Stimulated activated CD4-positive, alpha-beta T cell treated with anti-CD3 and anti-CD28 coated beads, Interleukin-12 subunit alpha, Interleukin-12 subunit beta, amount 100 ng/mL, for 48 hours (primary cell): ENCODE measurements at places on chromosomes 7 and 10.

- no peak for DNase-seq
These were observed 607 bp upstream of the GRB10 start for GRCh38 chr7:50783303-50783702.

DNA sequence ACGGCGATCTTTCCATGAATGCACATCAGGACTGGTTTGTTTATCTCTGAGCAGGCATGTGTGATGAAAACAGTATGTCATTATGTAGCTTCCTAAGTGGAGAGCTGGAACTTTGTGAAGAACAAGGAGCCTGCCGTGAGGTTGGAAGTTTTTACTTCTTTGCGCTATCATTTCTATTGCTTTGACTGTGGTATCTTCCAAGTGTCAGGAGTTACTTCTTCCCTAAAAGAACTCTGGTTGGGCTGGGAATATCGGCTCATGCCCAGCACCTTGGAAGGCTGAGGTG, 167.4 kb upstream of the AHR start:
- DNase-seq, result no peak

- no peak for DNase-seq
These were observed 609 bp downstream of the DOCK4 start for GRCh38 chr7:112205343-112206237.

- DNase-seq, result no peak
These were observed 199.2 kb downstream of the TFEC start for GRCh38 chr7:115831371-115831770.

DNA sequence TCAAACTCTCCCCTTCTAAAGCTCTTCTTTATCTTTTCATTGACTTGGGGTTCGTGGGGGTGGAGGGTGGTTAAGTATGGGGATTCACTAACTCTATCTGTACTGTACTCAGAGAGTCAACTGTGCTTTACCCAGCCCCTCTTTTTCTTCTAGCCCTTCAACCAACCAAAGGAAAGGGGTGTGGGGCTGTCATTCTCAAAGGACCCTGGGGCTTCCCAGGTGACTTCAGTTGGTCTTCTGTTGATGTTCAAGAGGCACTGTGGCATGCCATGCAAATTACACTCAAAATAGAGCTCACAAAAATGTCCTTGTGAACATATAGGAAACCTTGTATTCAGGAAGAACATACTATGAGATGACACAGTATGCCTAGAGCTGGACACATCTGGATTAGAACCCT, 16.9 kb upstream of the RHOBTB1 start:
- no peak for DNase-seq

DNA sequence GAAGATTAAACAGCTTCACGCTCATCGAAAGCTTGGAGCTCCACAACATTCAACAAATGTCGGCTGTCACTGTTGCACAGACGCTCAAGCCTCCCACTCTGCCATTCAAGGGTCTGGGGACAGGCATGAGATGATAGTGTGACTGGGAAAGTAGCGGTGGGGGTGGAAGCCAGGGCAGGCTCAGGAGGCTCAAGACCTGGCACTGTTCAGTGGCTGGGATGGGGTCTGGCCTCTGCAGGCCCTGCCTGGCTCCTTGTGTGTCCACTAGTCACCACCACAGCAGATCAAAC, 13.5 kb upstream of the GTPBP4 start:
- DNase-seq, result no peak

DNA sequence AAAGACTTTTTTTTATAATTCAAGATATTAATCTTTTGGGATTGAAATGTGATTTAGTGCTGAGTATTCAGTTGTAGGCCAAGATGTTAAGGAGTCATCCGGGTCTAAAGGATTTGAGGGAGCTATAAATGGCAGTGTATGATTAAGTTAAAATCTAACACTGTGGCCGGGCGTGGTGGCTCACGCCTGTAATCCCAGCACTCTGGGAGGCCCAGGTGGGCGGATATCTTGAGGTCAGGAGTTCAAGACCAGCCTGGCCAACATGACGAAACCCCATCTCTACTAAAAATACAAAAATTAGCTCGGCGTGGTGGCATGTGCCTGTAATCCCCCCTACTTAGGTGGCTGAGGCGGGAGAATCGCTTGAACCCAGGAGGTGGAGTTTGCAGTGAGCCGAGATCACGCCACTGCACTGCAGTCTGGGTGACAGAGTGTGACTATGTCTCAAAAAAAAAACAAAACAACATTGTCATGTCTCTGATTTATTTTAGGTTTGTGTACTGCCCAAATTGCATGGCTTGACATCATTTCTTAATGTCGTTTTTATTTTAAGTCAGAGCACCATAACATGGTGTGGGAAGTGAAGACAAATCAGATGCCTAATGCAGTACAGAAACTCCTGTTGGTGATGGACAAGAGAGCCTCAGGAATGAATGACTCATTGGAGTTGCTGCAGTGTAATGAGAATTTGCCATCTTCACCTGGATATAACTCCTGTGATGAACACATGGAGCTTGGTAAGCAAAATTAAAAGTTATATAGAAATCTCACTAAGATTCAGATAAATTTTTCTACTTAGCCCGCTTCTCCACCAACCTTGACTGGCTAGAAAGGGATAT, 10.7 kb downstream of the HBP1 start:
- DNase-seq, result no peak

DNA sequence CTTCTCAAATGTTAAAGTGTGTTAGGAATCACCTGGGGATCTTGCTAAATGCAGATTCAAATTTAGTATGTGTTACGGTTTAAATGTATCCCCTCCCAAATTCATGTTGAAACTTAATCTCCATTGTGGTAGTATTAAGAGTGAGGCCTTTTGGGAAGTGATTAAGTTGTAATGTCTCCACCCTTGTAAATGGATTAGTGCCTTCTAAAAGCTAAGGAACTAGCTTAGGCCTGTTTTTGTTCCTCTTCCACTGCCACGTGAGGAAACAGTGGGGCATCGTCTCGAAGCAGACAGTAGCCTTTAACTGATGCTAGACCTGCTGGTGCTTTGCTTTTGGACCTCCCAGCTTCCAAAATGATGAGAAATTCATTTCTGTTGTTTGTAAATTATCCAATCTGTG, 52.3 kb upstream of the SEMA3D start:
- no peak for DNase-seq

GRCh38 chr10:67665491-67665890, 30.5 kb downstream of the CTNNA3 start:
- no peak for DNase-seq

- no peak for DNase-seq
These were observed 29.6 kb upstream of the ZRANB1 start for GRCh38 chr10:124912101-124912886.

GRCh38 chr7:116732788-116733694, 61.0 kb downstream of the MET start:
- no peak for DNase-seq

GRCh38 chr10:106705681-106706100, 458.8 kb downstream of the SORCS1 start:
- peak; percentile 2 for DNase-seq

DNA sequence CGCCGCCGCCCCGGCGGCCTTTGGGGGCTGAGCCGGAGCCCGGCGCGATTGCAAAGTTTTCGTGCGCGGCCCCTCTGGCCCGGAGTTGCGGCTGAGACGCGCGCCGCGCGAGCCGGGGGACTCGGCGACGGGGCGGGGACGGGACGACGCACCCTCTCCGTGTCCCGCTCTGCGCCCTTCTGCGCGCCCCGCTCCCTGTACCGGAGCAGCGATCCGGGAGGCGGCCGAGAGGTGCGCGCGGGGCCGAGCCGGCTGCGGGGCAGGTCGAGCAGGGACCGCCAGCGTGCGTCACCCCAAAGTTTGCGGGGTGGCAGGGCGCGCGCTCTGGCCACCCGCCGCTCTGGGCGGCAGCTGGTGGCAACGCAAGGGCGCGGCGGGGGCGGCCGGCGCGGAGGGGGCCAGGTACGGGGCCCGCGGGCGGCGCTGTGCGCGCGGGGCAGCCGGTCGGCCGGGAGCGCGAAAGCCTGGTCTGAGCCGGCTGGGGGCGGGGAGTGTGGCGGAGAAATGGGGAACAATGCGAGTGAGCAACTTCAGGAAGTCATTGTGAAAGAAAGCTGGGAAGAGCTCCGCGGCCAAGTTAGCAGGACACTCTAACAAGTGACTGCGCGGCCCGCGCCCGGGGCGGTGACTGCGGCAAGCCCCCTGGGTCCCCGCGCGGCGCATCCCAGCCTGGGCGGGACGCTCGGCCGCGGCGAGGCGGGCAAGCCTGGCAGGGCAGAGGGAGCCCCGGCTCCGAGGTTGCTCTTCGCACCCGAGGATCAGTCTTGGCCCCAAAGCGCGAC, at the start of gene IKZF1:
TSS of gene IKZF1 (plus strand) at position 588 of the 782 bp plus-strand sequence. CDS start 14,346 bp downstream, outside the sequence.
- DNase-seq, result peak; percentile 68

DNA sequence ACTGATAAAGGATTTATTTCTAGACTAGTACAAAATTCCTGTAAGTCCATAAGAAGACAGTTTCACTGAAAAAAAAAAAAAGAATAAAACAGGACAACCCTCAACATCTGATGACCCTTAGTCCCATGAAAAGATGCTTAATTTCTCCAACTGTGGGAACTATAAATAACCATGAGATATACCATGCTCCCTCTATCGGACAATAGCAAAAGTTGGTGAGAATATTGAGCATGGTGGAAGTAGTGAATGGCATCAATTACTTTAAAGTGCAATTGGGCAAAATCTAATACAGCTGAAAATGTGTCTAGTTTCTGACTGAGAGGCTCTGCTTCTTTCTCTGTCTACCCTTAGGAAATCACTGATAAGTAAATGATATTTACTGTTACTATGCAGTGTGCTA, 348.8 kb downstream of the SUGCT start:
- no peak for DNase-seq

GRCh38 chr7:15985587-15986384, 299.3 kb upstream of the MEOX2 start:
- DNase-seq, result no peak

- DNase-seq, result no peak
These were observed 25.1 kb downstream of the ZMIZ1 start for GRCh38 chr10:79093658-79094411.

DNA sequence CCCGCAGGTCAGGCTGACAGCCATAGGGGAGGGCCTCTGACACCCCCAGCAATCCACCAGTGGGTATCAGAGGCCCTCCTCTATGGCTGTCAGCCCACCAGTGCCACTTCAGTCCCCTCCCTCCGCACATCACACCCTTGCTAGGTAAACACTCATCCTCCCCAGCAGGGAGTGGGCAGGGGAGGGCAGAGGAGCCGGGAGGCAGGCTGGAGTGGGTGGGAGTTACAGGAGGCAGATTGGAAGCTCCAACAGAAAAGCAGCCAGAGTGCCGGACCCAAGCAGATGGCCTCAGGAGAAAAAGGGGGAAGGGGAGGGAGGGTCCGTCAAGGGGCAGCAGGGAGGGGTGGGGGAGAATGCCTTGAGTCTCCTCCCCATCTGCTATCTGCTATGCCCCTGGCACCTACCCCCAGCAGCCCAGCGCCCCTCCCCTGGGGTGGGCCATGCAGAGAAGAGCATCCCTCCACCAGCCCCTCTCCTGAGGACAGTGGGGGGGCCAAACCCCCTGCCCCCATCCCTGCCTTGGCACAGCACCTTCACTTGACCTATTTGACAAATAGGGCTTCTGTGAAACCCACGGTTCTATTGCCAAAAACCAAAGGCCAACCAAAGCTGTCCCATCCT, 2.4 kb downstream of the RASGEF1A start:
- DNase-seq, result no peak

DNA sequence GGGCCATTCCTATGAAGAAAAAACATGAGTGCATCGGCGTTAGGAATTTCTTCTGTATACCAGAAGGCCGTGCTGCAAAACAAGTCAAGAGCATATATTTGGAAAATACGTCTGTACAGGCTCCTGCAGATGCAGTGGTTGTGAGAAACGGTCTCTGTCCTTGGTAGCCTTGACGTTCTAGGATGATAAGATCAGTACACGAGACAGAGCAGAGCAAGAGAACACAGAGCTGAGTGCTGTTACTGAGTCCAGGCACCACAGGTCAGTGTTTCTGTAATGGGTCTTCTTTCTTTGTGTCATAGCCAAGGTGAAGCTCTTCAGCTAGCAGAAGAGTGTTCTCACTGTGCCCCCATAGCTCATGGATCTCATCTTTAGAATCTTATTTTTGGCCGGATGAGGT, 62.8 kb downstream of the WDR37 start:
- no peak for DNase-seq

DNA sequence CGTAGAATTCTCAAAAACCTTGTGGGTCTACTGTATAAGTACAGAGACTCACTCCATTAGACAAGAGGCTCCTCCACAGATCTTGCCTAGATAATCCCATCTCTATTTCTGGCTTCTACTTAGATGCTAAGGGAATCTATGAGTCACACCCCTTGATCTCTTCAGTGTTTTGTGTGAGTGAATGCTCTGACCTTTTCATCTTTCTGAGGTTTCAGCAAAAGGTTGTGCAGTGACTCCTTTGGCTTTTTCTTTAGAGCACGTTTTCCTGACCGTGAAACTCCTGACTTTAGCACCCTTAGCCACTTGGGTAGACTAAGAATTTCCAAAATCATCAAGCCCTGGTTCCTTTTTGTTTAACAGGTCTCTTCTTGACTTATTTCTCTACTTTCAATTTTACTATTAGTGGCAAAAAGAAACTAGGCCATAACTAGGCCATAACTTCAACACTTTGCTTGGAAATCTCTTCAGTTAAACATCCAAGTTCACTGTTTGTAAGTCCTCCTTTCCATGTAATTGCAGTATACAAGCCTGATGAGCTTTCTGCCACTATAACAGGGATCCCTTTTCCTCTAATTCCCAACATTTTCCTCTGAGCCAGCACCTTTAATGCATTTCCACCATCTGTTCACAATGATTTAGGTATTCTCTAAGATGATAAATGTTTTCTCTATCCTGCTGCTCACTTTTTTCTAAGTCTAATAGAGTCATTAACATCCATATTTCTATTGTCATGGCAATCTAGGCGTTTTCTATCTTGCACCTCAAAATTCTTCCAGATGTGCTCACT, 19.4 kb downstream of the COPG2 start:
- no peak for DNase-seq

DNA sequence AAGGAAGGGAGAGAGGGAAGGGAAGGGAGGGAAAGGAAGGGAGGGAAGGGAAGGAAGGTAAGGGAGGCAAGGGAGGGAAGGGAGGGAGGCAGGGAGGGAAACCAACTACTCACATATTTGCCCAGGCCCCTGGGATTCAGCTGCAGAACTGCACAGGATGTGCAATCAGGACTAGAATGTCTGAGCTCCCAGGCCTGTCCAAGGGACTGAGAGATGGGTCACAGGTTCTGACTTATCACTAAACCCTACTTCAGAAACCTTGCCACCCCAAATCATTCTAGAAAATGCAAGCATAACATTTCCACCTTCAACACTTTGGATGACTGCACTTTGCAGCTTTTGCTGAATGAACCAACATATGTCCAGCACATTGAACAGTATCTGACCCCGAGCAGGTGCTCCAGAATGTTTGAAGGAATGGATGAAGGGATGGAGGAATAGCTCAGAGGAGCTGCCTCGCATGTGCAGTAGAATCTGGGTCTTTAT, 245.3 kb downstream of the KCNMA1 start:
- DNase-seq, result no peak

DNA sequence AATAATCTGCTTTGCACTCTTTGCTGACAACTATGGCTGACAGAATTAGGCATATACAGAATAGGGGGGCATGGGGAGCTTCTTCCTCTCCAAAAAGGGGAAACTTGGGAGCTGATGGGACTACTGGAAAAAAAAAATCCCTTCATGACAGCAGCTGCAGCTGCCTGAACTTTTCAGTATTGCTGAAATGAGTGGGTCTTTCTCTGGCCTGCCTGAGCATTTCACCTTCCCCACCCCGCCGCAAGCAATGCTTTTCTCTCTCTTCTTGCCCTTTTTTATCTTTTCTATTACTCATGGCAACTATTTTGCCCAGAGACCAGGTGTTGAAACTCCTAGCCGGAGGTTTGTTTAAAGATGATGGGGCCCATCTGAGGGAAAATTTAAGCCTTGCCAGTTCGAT, 244.9 kb downstream of the SEMA3D start:
- no peak for DNase-seq
